ENCODE measurements at places on chromosomes 12 and 14.
A peak's percentile ranks its signal among the peaks of the same experiment; 100 is the strongest.

DNA sequence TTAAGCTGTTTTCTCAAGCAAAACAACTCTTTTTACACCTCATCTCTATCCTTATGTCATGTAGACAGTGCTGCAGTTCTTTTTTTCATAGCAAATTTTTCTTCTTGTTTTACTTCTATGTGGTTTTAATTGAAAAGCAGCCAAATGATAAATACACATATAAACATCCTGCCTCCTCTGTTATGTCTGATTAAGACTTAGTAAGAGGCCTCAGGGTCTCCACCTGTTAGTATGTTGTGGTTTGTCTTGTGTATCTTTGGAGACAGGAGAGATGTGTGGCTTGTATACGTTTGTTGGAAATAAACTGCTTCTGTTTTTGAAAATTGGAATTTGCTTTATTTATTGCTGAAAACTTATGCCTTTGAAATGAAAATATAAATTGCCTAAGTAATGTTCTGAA, 32.0 kb downstream of the PEX5 start:
- no peaks in the 10 kb centered on the region for H3K4me1 ChIP-seq
- H3K27ac ChIP-seq = no peak overlapping the region
- H3K36me3 ChIP-seq = no peaks in the 10 kb centered on the region
- H3K4me3 ChIP-seq = no peak overlapping the region

GRCh38 chr14:58861586-58861985, 223.8 kb downstream of the DACT1 start:
- no peak for DNase-seq
- H3K4me1 ChIP-seq = no peaks in the 10 kb centered on the region
- no peak overlapping the region for H3K27ac ChIP-seq
- H3K27me3 ChIP-seq = no peaks in the 10 kb centered on the region

DNA sequence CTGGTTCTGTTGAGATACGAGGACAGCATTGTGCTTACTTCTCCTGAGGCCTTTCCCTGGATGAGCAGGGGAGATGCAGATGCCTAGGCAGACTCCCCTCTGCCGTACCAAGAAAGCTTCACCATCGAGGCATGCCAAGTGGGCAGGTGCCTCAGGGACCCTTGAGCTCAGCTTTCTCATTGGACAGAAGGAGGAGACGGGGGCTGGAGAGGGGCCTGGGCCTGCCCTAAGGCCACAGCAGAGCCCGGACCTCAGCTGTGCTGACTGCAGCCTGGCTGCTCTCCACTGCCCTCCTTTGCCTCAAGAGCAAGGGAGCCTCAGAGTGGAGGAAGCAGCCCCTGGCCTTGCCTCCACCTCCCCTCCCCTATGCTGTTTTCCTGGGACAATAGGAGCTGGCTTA, 23.4 kb downstream of the SERPINA1 start:
- H3K27me3 ChIP-seq = peaks cover 33% of the 10 kb centered on the region
- no peak for DNase-seq
- H3K4me3 ChIP-seq = no peak overlapping the region
- H3K27ac ChIP-seq = no peak overlapping the region
- no peaks in the 10 kb centered on the region for H3K4me1 ChIP-seq

DNA sequence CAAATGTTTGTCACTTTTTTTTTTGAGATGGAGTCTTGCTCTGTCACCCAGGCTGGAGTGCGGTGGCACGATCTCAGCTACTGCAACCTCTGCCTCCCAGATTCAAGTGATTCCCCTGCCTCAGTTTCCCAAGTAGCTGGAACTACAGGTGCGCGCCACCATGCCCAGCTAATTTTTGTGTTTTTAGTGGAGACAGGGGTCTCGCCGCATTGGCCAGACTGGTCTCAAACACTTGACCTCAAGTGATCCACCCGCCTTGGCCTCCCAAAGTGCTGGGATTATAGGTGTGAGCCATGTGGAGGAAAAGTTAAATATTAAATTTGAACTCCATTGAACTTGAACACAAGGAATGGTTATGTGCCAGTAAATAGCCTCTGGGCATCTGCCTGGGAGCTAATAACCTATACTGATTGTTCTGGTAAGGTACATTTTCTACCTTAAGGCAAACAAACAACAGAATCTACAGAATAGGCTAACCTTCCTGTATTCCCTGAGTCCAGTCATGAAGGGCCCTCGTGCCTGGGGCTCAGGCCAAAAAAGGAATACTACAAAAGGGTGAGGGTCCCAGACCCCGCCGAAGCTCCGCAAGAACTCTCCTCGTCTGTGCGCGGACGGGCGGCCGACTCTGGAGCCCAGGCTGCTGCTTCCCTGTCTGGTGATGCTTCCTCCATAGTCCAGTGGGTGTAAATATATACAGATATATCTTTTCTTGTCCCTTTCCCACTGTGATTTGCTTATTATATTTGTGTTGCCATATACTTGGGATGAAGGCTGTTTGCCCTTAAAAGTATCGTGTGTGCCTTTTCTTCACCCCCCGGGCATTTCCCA, 74.0 kb upstream of the EIF5 start:
- H3K4me3 ChIP-seq = peak overlapping the region; percentile 8
- peaks cover 3% of the 10 kb centered on the region for H3K4me1 ChIP-seq
- H3K36me3 ChIP-seq = no peaks in the 10 kb centered on the region

GRCh38 chr12:95963096-95963495, 20.0 kb downstream of the AMDHD1 start:
- no peaks in the 10 kb centered on the region for H3K36me3 ChIP-seq
- no peak for DNase-seq
- no peak overlapping the region for H3K4me3 ChIP-seq
- peaks cover 5% of the 10 kb centered on the region for H3K27me3 ChIP-seq

GRCh38 chr12:20453756-20454310, 85.5 kb downstream of the PDE3A start:
- H3K27ac ChIP-seq = no peak overlapping the region
- no peak overlapping the region for H3K4me3 ChIP-seq
- DNase-seq = no peak
- no peaks in the 10 kb centered on the region for H3K4me1 ChIP-seq

GRCh38 chr12:113983265-113983664, 17.1 kb upstream of the RBM19 start:
- no peak overlapping the region for H3K27ac ChIP-seq
- H3K4me1 ChIP-seq = no peaks in the 10 kb centered on the region
- H3K27me3 ChIP-seq = peaks cover 27% of the 10 kb centered on the region
- H3K4me3 ChIP-seq = no peak overlapping the region
- no peak for DNase-seq

DNA sequence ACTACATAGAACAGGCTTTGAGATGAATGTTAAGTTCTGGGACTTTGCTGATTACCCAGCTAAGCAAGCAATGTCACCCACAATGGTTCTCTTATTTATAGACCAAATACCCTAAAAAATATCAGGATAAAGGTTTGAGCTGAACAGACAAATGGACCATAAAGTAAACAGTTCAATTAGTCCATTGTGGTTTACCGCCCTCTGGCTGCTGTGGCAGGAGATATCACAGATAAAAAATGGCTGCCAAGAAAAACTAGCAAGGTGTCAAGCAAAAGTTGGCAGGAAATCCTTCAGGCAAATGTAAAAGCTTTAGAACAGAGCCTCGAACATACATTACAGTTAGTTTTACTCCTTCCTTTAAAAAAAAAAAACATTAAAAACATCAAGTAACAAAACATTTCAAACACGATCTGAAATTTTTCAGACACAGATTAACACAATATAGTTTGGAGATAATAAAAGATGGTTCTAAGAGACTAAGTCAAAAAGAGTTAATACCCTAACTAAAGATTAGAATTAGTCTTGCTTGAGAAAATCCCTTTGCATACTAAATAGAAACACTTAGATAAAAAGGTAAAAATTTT, 41.3 kb downstream of the MED13L start:
- H3K27me3 ChIP-seq = no peaks in the 10 kb centered on the region
- H3K36me3 ChIP-seq = no peaks in the 10 kb centered on the region
- H3K27ac ChIP-seq = peak overlapping the region; percentile 74
- no peak overlapping the region for H3K4me3 ChIP-seq
- peak; percentile 37 for DNase-seq
- H3K4me1 ChIP-seq = peaks cover 17% of the 10 kb centered on the region

DNA sequence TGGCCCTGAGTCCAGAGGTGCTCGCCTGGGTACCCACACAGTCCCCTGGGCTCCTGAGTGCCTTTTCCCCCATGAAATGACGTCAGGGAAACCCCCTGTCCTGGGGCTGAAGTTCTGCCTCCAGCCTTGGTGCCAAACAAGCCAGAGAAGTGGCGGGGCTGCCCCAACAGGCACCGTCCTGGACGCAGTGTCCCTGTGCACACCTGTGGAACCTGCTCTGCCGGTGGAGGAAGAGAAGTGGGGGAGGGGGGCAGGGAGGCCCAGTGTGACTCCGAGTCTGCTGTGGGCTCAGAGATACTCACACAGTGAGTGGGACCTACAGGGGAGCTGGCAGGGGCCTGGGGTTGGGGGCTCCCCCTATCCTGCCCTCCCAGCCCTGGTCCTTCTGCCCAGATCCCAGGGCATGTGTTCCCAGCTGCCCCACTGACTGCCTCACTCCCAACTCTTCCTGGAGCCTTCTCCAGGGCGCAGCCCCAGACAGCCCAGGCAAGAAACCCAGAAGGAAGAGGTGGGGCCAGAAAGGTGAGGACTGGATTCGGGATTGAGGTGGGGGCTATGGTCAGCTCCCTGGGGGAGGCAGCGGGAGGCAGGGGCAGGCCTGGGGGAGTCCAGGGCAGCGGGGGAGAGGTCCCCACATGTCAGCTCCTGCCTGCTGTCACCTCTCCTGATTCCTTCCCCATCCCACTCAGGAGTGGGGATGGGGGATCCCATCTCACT, 24.7 kb downstream of the CCDC85C start:
- no peaks in the 10 kb centered on the region for H3K36me3 ChIP-seq
- no peak overlapping the region for H3K27ac ChIP-seq
- peaks cover 7% of the 10 kb centered on the region for H3K4me1 ChIP-seq
- no peaks in the 10 kb centered on the region for H3K27me3 ChIP-seq

DNA sequence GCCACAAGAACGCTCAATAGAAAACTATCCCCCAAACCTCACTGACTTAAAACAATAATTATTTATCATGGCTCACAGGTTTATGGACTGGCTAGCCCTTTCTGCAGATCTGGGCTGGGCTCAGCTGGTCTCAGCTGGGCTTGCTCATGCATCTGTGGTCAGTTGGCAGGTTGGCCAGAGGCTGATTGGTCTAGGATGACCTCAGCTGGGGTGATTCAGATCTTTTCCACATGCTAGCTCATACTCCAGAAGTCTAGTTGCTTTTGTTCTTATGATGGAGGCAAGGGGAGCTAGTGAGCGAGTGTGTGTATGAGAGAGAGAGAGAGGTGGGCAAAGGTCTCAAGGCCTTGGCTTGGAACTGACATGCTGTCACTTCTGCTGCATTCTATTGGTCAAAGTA, 181.2 kb upstream of the NRXN3 start:
- no peaks in the 10 kb centered on the region for H3K36me3 ChIP-seq
- no peak overlapping the region for H3K27ac ChIP-seq
- no peak overlapping the region for H3K4me3 ChIP-seq
- DNase-seq = no peak

GRCh38 chr14:75625034-75625433, 35.6 kb downstream of the ERG28 start:
- H3K36me3 ChIP-seq = peaks cover 4% of the 10 kb centered on the region
- no peak for DNase-seq
- H3K4me3 ChIP-seq = no peak overlapping the region
- H3K27me3 ChIP-seq = no peaks in the 10 kb centered on the region

DNA sequence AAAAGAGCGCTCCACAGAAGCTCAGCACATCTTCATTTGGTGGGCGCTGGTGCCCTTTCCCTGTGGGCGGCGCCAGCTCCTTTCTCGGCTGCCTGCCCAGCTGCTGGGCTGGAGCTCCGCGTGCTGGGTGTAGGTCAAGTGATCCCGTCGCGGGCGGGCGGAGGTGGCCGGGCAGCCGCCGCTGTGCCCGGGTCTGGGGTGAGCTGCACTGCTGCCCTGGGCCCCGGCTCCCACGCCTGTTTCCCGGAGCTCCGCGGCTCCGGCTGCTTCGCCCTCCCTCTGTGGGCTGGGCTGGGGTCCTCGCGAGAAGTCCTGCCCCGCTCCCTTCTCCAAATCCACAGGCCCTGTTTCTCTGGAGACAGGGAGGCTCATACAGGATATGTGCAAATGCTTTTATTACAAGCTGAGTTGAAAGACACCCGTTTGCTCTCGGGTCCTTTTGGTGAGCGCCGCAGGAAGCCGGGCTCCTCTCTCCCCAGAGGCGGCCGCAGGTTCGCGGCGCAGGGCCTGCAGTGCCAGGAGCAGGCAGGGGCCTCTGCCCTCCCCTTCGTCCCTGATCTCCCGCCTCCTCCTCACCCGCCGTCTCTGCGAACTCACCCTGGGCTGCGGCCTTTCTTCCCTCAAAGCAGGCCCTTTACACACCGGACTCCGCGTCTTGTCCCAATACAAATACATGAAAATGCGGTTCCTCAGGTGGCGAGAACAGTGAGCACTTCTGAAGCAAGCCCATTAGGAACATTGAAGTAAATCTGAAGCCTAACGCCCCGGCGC, 67.8 kb upstream of the CAPRIN2 start:
- H3K4me1 ChIP-seq = peaks cover 15% of the 10 kb centered on the region
- DNase-seq = peak; percentile 10
- H3K4me3 ChIP-seq = peak overlapping the region; percentile 94
- peaks cover 59% of the 10 kb centered on the region for H3K27me3 ChIP-seq
- H3K36me3 ChIP-seq = no peaks in the 10 kb centered on the region
- H3K27ac ChIP-seq = peak overlapping the region; percentile 72

- no peaks in the 10 kb centered on the region for H3K36me3 ChIP-seq
- H3K27me3 ChIP-seq = no peaks in the 10 kb centered on the region
- no peak overlapping the region for H3K4me3 ChIP-seq
- DNase-seq = no peak
- H3K4me1 ChIP-seq = no peaks in the 10 kb centered on the region
- H3K27ac ChIP-seq = no peak overlapping the region
Observed at GRCh38 chr14:74155287-74155686, 70.5 kb downstream of the LIN52 start.

- no peaks in the 10 kb centered on the region for H3K27me3 ChIP-seq
- peaks cover 24% of the 10 kb centered on the region for H3K4me1 ChIP-seq
- peak overlapping the region; percentile 73 for H3K4me3 ChIP-seq
- no peak for DNase-seq
- H3K27ac ChIP-seq = peak overlapping the region; percentile 19
Observed at GRCh38 chr12:123532808-123533649, 490 bp downstream of the RILPL1 start.

DNA sequence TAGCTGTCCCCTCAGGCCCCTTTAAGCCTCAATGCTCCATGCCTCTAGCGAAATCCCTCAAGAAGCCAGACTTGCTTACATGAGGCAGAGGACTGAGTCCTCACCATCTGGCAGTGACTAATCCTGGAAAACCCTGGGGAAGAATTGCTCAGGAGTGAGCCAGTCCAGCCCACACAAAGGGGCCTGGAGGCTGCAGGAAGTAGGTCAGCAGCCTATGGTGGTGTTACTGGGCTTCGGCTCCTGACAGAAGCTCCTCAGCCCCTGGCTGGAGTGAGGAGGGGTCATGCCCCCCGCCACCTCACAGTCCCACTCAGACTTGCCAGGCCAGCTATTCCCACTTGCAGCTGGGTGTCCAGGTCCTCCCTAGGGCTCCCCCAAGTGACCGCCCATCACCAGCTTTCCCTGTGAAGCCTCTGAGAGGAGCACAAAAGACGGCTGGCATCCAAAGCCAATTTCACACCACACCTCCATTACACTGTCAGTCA, 250.5 kb downstream of the DPF3 start:
- no peaks in the 10 kb centered on the region for H3K27me3 ChIP-seq
- H3K4me1 ChIP-seq = peaks cover 3% of the 10 kb centered on the region
- H3K4me3 ChIP-seq = no peak overlapping the region
- no peaks in the 10 kb centered on the region for H3K36me3 ChIP-seq
